ENCODE measurements at places on chromosomes 2 and 18.
A peak's percentile ranks its signal among the peaks of the same experiment; 100 is the strongest.

GRCh38 chr2:64289251-64289650 lies 145.0 kb upstream of the PELI1 start:
- DNase-seq: no peak

- no peak for DNase-seq
Observed at GRCh38 chr18:8937160-8938094, 165.1 kb upstream of the NDUFV2 start.

DNA sequence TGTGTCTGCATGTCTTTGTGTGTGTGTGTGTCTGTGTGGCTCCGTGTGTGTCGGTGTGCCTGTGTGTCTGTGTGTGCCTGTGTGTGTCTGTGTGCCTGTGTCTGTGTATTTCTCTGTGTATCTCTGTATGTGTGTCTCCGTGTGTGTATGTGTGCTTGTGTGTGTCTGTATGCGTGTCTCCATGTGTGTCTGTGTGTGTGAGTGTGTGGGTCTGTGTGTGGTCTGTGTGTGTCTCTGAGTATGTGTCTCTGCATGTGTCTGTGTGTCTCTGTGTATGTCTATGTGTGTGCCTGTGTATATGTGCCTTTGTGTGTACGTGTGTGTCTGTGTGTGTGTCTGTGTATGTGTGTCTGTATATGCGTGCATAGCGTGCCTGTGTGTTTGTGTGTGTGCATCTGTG lies 45.2 kb downstream of the MYCN start:
- DNase-seq: no peak

GRCh38 chr2:122635686-122636085 lies 880.2 kb downstream of the TSN start:
- no peak for DNase-seq

DNA sequence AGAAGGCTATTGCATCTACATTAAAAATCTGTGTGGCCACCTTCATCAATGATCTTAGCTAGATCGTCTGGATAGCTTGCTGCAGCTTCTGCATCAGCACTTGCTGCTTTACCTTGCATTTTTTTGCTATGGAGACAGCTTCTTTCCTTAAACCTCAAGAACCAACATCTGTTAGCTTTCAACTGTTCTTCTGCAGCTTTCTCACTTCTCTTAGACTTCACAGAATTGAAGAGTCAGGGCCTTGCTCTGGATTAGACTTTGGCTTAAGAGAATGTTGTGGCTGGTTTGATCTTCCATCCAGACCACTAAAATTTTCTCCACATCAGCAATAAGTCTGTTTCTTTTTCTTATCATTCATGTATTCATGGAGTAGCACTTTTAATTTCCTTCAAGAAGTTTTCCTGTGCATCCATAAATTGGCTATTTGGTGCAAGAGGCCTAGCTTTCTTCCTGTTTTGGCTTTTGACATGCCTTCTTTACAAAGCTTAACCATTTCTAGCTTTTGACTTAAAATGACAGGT lies 54.4 kb upstream of the MAP4K4 start:
- no peak for DNase-seq

GRCh38 chr2:14828968-14829367 lies 196.5 kb downstream of the LRATD1 start:
- no peak for DNase-seq

- no peak for DNase-seq
Observed at GRCh38 chr18:55763805-55764204, 175.8 kb upstream of the TCF4 start.

- no peak for DNase-seq
Observed at GRCh38 chr2:144152817-144153271, 367.1 kb downstream of the ZEB2 start.

- DNase-seq: no peak
Observed at GRCh38 chr2:149587950-149588487, 444 bp upstream of the MMADHC start.

DNA sequence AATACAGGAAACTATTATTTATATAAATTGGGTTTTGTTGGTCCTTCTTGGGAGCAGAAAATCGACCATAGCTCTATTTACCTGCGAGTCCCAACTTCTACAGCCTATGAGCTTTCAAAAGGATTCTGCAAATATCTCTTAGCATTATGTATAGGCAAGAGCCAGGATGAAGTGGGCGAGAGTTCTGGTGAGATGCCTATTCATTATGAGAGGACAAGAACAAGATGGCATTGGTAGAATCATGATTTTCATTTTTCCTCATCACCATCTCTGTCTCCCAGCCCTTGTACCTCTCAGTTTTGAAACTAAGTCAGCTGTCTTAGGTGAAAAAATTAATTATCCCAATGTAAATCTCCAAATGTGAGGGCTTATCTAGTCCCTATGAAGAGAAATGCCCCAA lies 25.0 kb downstream of the WIPF1 start:
- DNase-seq: no peak

- DNase-seq: no peak
Observed at GRCh38 chr2:166239548-166239947, 111.7 kb upstream of the SCN1A start.

DNA sequence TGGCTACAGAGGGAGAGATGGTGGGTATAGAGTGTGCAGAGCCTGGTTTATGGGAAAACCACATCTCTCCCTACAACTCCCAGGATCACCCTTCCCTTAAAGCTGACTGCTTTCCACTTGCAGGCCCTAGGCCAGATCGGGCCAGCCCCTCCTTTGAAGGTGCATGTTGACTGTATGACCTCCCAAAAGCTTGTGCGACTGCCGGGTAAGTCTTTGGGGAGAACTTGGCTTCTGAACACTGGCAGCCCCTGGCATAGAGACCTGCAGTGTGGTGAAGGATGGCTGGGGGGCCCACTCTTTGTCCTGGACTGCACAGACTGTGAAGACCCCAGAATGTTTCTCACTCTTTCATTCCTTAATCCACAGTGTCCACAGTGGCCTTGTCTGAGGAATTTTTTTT lies 19.5 kb downstream of the CAD start:
- DNase-seq: no peak

DNA sequence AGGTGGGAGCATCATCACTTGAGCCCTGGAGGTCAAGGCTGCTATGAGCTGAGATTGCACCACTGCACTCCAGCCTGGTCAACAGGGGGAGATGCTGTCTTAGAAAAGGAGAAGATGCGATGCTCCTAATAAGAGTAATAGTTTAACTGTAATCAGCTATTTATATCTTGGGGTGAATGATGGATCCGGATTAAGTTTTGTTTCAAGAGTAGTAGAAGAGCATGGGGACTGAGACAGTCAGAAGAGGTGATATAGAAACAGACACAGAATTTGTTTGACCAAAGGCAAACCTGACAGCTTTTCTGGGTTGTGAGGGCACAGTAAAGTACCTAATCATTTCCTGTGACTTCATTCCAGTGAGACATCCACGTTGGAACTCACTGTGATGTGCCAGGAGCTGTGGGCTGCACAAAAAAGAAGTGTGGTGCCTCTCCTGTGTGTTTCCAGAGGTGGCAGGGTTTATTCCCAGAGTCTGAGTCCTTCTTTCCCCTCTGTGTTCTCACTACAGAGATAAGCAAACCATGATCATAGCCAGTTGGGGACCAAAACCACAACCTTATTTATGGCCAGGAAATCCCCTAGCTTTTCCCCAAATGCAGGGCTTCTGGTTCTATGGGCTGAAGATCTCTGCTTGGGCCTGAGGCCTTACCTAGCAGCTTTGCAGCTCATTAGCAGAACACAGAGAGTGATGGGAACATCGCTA lies 113.7 kb downstream of the XRCC5 start:
- peak; percentile 48 for DNase-seq

GRCh38 chr2:233242231-233242927 lies 9.1 kb upstream of the ATG16L1 start:
- DNase-seq: no peak

GRCh38 chr18:63619661-63620060 lies 24.4 kb downstream of the SERPINB4 start:
- no peak for DNase-seq

DNA sequence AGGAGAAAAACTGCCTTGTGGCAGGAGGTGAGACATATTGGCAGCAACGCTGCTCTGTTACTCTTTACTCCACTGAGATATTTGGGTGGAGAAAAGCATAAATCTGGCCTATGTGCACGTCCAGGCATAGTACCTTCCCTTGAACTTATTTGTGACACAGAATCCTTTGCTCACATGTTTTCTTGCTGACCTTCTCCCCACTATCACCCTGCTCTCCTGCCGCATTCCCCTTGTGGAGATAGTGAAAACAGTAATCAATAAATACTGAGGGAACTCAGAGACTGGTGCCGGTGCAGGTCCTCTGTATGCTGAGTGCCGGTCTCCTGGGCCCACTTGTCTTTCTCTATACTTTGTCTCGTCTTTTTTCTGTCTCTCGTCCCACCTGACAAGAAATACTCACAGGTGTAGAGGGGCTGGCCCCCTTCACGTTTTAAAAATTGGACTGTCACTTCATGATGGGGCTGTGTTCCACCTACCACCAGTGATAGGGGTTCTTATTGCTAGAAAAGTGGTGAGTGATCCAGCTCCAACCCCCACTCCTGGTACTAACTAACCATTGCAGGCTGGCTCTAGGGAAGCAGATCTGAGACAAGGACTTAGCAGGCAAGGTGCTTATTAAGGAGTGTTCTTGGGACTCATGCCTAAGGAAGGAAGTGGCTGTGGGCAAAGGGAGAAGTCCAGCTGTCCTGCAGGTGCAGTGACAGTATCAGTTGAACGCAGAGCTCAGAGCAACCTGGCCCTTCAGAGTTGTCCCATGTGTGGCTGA lies 51.7 kb downstream of the LONRF2 start:
- DNase-seq: no peak

- DNase-seq: peak; percentile 61
Observed at GRCh38 chr2:127389778-127390435, 2.1 kb upstream of the MAP3K2 start.

DNA sequence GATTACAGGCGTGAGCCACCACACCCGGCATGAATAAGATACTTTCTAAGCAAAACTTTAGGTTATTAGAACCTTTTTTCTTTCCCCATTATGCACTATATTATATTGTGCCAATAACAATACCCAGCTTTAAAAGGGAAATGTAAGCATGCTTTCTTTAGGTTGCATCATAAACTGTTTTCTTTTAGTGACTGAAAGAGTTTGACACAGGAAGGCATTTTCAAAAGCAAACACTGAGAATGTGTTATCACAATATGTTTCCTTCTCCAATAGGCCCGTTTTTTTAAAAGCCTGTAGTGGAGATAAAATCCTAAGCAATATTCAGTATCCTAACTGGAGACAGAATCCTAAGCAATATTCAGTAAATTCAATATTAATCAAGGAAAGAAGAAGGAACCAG lies 16.7 kb upstream of the EPB41L5 start:
- DNase-seq: no peak

GRCh38 chr2:57602733-57603132 lies 443.9 kb upstream of the VRK2 start:
- DNase-seq: no peak

GRCh38 chr2:157784169-157784822 lies 91.8 kb downstream of the ACVR1 start:
- DNase-seq: no peak

- no peak for DNase-seq
Observed at GRCh38 chr2:216735086-216735485, 39.7 kb upstream of the IGFBP5 start.

- DNase-seq: no peak
Observed at GRCh38 chr18:7778181-7778580, 211.1 kb downstream of the PTPRM start.

- DNase-seq: no peak
Observed at GRCh38 chr2:233707940-233708644, 4.6 kb upstream of the UGT1A5 start.

GRCh38 chr2:40653829-40654228 lies 201.9 kb upstream of the SLC8A1 start:
- no peak for DNase-seq

- no peak for DNase-seq
Observed at GRCh38 chr2:240247868-240248720, 107.6 kb upstream of the OTOS start.

DNA sequence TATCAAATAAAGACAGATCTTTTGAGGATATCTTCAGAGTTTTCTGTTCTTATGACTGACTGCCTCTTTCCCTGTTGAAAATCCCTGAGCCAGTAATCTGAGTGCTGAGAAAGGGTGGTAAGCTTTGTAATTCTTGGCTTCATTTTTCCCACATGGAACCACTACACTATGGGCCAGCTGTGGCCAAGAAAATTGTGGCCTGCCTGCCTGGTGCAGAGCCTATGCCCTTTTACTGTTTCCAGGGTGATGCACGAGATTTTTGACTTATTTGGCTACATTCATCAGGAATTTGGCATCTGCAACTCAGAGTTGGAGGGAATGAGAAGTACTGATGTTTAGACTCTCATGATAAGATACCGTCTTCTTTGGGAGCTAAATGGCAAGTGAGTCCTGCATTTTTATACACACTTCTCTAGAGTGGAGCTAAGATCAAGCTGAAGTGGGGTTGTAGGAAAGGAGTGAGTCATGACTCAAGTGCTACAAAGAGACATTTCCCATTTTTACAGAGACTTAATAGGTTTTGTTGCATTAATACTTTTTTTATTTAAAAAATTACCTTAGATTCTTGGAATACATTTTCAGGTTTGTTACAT lies 328.2 kb upstream of the CDH7 start:
- DNase-seq: no peak

GRCh38 chr2:25639131-25639530 lies 34.2 kb downstream of the DTNB start:
- DNase-seq: no peak

DNA sequence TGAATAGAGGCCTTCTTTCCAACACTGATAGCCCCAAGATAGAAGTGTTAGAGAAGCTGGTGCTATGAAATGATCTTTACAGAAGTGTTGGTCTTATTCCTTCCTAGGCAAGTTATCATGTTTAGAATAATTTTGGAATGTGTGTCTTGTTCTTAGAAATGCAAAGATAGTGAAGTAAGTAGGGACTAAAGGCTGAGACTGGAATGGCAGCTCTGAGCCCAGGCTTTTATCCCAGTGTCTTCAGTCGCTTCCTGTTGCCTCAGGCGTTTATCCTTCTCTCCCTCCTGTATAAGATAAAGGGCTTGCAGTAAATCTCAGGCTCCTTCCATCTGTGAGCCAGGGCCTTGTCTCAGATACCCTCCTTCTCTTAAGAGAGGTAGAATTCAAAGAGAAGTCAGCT lies 218.1 kb downstream of the TPGS2 start:
- DNase-seq: no peak

DNA sequence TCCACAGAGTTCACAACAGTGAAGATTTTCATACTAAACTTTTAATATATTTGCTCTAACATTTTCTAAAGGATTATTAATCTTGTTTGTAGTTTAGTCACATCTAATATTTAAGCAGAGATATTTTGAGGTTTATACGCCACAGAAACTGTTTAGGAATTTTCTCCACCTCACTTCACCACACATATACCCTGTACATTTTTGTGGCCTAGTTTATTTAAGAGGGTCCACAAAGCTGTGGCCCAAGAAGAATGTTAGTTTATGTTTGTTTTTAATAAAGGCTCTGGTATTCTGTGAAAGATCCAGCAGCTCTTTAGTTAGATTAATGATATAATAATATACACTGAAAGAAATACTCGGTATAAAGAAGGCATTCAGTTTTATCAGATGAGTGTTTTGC lies 132.7 kb upstream of the TTC27 start:
- DNase-seq: no peak

- no peak for DNase-seq
Observed at GRCh38 chr2:84940088-84940470, 30.9 kb upstream of the KCMF1 start.

GRCh38 chr2:88897715-88898114 lies 206.2 kb downstream of the RPIA start:
- DNase-seq: peak; percentile 6
